ENCODE measurements at places on chromosomes 12 and 14.

DNA sequence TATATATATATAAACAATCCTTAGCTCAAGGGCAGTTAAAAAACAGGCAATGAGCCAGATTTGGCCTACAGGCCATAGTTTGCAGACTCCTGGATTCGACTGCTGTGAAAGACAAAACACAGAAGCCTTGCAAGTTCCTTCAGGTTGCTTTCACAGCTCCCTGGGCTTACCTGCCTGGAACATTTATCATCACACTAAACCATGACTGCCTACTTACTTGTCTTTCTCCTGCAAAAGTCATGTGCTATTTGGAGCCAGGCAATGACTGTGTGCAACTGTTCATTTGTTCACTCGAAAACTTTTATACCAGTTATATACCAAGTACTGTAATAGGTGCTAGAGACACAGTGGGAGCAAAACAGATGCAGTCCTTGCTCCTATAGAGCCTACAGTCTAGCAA, 2.2 kb upstream of the RPS6KA5 start:
- DNase-seq: no peak

- no peak for DNase-seq
These were observed 451.3 kb upstream of the USP15 start for GRCh38 chr12:61808856-61809255.

DNA sequence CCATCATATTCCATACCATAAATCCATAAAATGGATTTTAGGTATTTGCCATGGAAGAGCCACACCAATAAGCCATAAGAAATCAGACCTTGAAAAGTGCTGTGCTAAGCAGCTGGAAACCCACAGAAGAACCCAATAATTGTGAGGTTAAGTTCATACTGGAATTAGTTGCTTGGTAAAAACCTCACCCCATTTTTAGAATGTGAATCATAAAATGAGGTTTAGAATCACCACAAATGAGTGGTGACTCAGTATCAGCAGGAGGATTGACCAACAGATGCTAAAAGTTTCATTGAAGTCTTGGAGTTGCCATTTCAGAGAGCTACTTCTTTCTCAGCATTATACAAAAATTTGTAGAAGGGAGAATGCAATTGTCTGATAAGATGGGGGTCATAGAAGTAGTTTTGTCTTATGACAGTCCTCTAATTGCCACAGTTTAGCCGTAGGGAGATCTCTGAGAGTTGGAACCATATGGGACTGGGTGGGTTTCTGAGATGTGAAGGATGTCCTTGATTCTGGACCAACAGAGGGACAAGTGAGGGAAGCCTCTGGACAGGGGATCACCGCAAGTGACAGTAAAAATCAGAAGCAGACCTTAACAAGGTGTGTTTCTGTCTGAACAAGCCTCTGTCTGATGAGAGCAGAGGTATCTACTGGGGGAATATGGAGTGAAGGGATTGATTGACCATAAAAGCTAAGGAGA, 1.4 kb upstream of the STON2 start:
- DNase-seq: no peak

- no peak for DNase-seq
These were observed 225.1 kb upstream of the FSCB start for GRCh38 chr14:44732144-44732543.

GRCh38 chr14:97995531-97995930, 1198.3 kb downstream of the VRK1 start:
- no peak for DNase-seq

GRCh38 chr12:121087467-121088194, 45.0 kb upstream of the P2RX7 start:
- peak; percentile 13 for DNase-seq

- DNase-seq: no peak
These were observed 8.0 kb upstream of the MON2 start for GRCh38 chr12:62458626-62459025.

GRCh38 chr12:123867141-123867540, 105.0 kb downstream of the DNAH10 start:
- DNase-seq: no peak

- peak; percentile 23 for DNase-seq
These were observed 30.7 kb downstream of the CEP290 start for GRCh38 chr12:88111074-88111652.

DNA sequence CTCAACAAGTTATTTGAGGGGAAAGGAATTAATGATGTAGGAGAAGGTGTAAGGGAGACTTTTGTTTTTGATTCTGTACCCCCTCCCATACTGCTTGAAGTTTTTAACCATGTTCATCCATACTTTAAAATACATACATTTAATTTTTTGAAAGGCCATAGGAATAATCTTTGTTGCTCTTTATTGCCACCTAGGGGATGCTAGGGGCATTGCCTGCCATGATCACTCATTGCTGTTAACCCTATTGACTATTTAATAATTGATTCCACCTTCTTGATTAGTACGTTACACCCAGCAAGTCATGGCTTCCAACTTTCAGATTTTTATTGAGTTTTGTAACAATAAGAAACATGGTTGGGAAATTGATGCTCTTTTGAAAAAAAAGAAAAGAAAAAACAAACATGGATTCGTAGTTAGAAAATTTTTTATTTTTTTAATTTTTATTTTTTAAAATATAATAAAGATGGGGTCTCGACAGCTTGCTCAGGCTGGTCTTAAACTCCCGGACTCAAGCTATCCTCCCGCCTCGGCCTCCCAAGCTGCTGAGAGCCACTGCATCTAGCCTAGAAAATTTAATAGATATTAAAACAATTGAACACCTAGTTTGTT, 8.5 kb upstream of the PRKAB1 start:
- DNase-seq: peak; percentile 24

DNA sequence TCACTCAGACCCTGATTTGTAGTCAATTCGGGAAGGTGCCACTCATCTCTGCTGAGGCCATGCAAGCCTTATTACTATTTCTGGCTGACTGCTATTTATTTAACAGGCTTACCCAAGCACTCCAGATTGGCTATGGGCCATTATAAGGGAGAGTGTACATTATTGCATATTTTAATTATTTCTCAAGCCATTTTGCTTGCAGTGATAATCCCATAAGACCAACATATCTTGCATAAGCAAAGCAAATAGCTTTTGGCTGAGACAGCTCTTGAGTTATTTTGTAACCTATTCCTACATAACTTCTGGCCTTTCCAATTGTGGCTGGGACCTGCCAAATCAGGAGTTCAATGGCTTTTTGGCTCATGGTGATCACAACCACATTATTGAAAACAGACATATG, 509.6 kb upstream of the USP15 start:
- DNase-seq: no peak

- no peak for DNase-seq
These were observed 83.3 kb downstream of the DAAM1 start for GRCh38 chr14:59271734-59272133.

DNA sequence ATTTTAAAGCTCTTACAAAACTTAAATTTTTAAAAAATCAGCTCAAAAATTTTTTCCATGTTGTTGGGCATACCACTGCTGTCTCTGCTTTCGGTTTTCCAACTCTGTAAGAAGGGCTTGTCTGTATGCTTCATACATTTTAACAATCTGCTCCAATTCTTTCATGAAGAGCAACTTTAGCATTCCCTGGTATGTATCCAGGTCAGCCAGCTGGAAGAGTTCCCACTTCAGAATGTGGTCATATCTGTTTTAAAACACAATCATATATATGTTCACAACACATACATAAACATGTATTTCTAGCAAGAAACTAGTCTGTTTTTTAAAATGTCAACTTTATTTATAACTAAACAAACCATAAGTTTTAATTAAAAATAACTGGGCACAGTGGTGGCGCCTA, 33.0 kb downstream of the SAV1 start:
- DNase-seq: no peak

DNA sequence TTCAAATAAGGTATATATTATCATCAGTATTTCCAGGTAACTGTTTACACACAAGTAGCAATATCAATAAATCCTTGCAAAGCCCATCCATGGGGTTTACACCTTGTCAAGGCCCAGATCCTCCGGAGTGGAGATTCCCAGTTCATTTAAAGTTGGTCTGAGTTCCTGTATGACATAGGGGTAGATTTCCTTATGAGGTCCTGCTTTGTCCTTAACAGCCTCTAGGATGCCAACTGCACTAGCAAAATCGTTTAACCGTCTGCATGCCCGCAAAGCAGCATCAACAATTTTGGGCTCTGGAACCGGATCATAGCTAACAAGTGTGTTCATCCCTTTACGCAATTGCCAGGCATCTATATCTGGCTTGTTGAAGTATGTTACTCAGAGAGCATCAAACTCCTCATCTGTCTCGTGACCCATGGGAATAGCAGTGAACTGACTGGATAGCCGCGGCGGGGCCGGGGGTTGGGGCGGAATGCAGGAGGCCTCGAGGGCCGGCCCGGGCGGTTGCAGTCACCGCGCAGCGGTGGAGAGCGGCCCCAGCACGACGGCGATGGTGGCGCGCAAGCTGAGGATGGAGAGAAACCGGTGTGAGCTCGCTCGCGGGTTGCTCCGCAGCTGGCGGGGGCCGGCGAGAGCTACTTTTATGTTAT, 30.6 kb upstream of the FBXO34 start:
- no peak for DNase-seq

- DNase-seq: no peak
These were observed 72.9 kb upstream of the KRAS start for GRCh38 chr12:25323581-25323982.

DNA sequence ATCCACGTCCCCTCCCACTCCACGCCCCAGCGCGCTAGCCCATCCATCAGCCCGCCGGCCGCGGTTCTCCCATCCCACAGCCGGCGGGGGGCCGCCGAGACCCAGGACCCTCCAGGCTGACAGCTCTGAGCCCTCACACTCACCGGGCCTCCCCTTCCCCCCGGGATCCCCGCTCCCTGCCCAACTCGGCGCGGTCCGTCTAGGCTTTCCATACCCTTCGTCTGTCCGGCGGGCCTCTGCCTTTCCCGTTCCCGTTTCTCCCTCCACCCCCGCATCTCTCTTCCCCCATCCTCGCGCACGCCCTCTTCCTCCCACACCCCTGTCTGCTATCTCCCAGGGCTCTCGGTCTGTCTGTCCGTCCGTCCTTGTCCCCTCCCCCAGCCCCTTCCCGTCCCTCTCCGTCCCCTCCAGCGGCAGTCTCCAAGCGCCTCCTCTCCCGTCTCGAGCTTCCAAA, 726 bp downstream of the ZFHX2 start:
- no peak for DNase-seq

- DNase-seq: no peak
These were observed 29.6 kb downstream of the CCDC92 start for GRCh38 chr12:123942911-123943648.

DNA sequence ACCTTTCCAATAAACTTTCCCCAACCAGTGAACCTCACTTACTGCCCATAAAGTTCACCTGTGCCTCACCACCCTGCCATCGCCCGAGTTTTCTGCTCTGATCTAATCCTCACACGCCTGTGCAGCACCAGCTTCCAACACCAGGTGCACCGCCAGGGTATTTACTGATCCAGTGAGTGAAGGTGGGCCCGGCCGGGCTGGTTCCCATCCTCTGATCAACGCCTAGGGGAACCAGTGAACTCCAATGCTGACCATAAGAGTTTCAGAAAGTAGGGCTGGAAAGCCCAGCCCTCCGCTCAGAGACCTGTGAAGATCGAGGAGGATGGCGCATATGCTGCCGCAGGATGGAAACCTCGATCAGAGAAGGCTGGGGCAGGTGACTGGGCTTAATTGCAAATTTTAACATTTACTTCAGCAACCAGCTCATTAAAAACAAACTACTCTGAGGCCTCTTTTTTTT, 685 bp upstream of the MYL6B start:
- peak; percentile 60 for DNase-seq

- no peak for DNase-seq
These were observed 298.3 kb downstream of the SSPN start for GRCh38 chr12:26493656-26494055.

- no peak for DNase-seq
These were observed 88.7 kb downstream of the BCL11B start for GRCh38 chr14:99183311-99183710.

GRCh38 chr14:66036547-66036946, 449.6 kb upstream of the CCDC196 start:
- DNase-seq: no peak

GRCh38 chr14:74549588-74549987, 56.0 kb downstream of the ISCA2 start:
- no peak for DNase-seq

DNA sequence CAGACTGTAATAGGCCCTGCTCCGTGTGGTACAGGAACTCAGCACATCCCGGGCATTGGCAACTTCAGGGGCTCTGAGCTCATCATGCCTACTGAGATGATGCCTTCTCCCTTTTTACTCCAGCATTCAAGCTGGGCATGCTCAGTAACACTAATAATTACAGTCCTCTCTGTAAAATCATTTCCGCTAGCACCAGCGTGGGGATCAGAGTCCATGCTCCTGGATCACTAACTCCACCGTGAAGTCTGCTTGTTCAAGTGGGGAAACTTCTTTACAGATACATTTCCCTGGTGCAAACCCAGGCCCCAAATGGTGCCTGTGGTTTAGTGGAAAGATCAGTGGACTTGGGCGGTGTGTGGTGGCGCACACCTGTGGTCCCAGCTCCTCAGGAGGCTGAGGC, 16.7 kb downstream of the CLSTN3 start:
- DNase-seq: no peak

GRCh38 chr12:120774169-120774916, 48.7 kb downstream of the ACADS start:
- peak; percentile 59 for DNase-seq

DNA sequence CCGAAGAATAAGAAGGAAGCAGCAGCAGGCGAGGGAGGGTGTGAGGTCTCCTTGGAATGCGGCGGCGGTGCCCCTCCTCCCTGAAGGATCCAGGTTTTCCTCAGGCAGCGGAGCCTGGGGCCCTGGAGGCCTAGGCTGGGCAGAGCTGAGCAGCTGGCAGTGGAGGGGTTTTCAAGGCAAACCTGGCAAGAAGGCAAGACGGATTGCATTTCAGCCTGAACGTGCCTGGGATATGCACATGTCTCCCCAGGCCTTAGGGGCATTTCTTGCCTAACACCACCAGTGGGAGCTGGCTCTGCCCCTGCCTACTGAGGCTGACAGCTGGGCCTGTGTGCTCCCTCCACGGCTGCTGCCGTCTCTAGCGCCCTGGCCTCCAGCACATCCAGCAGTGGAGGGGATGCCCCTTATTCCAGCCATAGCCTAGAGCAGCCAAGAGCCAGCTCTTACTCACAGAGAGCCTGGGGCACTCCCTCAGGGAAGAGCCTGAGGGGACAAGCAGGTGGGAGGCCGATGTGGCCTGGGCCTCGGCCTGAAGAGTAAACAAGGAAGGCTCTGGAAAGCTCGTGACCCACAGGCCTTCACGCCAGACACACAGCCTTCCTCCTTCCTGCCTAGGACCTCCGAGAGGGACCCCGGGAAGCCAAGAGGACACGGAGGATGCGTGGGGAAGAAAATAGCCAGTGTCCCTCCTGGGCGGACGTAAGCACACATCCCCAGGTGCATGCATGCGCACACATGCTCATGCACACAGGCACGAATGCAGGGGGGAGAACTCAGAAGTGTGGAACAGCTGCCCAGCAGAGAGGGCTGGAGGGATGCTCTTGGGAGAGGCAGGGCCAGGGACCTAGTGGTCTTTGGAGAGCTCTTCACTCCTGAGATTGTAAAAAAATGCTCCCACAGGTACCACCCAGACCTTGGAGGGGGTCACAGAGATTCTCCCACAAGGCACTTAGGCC, 23.0 kb upstream of the EIF2B2 start:
- DNase-seq: no peak

- no peak for DNase-seq
These were observed 4.4 kb upstream of the PLXNC1 start for GRCh38 chr12:94143951-94144350.

GRCh38 chr14:58744801-58745394, 107.1 kb downstream of the DACT1 start:
- no peak for DNase-seq

GRCh38 chr14:72824051-72824450, 69.8 kb downstream of the DPF3 start:
- DNase-seq: no peak

GRCh38 chr14:64760146-64760755, 56.0 kb downstream of the PLEKHG3 start:
- no peak for DNase-seq

GRCh38 chr12:23899434-23899833, 50.0 kb downstream of the SOX5 start:
- DNase-seq: no peak
